ENCODE measurements at places on chromosomes 2 and 18.
A peak's percentile ranks its signal among the peaks of the same experiment; 100 is the strongest.

- peak; percentile 76 for DNase-seq
Observed at GRCh38 chr2:216013080-216013909, at the start of gene MREG. Gene MREG (minus strand): TSS chr2:216013551. CDS start chr2:216013327, 224 bp downstream.

DNA sequence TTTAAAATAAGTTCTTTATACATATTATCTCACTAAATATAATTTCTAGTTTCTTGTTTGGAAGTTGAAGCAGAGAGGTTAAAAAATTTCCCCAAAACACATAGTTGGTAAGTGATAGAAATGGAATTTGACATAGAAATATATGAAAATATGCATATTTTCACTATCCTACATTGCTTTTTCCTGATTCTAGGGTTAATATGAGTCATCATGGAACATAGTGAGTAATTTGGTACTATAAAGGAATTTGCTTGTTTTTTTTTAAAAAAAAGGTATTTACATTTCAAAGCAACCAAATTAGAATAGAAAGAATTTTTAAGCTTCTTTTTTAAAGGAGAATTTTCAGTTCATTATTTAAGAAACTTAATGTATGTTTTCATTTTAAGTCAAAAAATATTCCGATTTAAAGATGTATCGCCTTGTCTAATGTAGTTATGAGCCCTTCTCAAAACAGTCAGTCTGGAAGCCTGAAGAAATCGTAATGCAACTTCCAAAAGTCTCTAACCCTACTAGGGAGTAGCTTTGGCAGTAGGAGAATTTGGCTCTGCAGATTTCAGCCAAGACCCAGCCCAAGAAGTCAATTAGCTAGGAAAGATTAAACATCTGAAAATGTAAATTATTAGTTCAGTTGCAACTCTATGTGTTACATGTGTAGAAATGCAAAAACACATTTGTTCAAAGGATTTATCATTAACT lies 147.3 kb downstream of the RDH14 start:
- DNase-seq, result no peak

GRCh38 chr2:160199683-160200389 lies at the start of gene ITGB6:
Gene ITGB6 (minus strand): TSS chr2:160200272. CDS start chr2:160200063, 209 bp downstream.
- DNase-seq, result no peak

- DNase-seq, result no peak
Observed at GRCh38 chr2:148876595-148877402, 1.8 kb downstream of the KIF5C start.

DNA sequence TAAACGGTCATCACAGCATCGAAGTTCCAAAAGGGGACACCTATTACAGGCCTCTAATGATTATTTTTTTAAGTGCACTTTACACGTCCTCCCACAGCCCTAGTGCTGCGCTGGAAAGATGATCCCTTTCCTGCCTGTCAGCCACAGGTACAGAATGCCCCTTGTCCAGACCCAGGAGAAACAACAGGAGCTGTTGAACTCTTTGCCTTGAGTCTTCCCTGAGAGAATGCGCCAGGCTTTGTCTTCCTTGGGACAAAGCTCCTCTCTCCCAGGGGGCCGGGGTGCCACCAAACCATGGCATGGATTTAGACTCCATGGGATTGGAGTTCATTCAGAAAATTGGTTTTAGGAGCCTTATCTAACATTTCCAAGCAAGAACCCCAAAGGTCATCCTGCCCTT lies 319.0 kb upstream of the SOX11 start:
- DNase-seq, result no peak

- DNase-seq, result no peak
Observed at GRCh38 chr2:33038230-33038629, 91.5 kb downstream of the LTBP1 start.

- peak; percentile 77 for DNase-seq
Observed at GRCh38 chr2:1590596-1591460, 153.5 kb downstream of the PXDN start.

DNA sequence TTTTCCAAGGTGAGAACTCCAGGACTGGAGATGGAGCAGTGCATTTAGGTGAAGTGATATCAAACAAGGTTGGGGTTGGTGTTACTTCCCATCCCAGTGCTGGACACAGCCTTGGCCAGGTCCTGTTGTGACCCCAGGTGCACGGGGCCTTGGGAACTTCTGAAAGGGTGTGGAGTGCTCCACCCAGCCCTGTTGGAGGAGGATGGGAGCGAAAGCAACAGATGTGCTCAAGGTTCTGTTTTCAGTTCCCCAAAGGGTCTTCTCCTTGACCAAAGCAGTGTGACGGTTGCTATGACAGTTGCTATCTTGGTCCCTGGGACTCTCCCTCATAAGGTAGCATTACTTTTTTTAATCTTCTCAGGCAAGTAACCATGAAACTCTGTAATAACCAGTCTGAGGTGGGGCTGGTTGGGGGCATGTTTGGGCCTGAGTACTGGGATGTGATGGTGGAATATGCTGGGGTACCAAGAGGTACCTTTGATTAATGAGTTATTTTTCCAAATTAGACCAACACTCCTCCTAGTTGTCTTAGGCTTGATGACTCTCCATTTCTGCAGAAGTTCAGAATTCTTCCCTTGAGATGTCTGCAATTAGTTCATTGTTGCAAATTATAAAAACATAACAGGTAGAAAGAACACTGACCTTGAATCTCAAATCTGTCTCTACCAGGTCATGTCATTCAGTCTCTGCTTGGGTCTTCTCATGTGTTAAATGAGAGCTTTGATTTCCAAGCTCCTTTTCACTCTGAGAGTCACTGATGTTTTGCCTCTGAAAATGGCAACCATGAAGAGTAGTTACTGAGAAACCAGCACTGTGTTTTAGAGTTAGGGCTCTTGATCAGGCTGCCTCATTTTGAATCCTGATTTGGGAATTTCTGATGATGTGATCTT lies 154.5 kb downstream of the RPIA start:
- DNase-seq, result no peak

- DNase-seq, result peak; percentile 68
Observed at GRCh38 chr18:58186258-58186948, 142.4 kb downstream of the NEDD4L start.

- DNase-seq, result no peak
Observed at GRCh38 chr2:168175469-168175868, 71.9 kb downstream of the STK39 start.

- peak; percentile 25 for DNase-seq
Observed at GRCh38 chr2:231037202-231037730, at the start of gene C2orf72. Gene C2orf72 (plus strand): TSS chr2:231037523. CDS start chr2:231037566, 43 bp downstream.

DNA sequence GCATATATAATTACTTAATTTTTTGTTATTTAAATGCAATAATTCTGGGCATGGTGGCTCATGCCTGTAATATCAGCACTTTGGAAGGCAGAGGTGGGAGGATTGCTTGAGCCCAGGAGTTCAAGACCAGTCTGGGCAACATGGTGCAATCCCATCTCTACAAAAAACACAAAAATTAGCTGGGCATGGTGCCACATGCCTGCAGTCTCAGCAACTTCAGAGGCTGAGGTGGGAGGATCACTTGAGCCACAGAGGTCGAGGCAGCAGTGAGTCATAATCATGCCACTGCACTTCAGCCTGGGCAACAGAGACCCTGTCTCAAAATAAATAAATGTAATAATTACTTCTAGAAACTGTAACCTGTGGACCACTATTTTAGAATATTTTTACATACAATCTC lies 21.5 kb upstream of the TMEM87B start:
- DNase-seq, result peak; percentile 59

DNA sequence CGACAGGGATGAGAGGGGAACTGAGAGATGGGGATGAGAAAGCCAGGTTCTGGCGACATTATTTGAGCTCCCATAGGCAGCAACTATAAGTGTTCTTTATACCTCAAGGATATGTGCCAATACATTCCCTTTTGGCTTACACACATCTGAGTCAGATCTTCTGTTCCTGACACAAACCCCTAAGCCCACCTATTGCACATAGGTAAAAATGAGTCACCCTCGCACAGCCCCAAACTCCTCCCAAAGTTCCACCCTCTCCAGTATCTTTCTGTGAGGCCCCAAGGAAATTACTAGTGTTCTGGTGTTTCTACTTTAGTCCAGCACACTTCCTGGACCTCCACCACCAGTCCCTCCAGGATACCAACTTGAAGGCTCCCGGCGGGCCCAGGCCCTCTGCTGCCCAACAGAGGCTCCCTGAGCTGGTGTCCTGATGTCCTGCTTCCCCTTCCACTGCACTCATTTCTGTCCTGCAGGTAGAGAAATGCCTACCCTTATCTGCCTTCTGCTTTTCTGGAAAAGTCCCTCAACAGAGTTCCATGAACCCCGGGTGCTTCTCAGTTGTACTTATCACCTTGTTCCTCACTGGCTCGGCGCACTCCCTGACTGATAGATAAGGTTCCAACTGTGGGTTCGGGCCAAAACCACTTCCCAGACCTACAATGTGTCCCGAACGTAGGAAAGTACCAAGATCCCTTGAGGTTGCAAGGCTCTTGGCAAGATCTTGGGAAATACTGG lies 125.5 kb downstream of the EN1 start:
- no peak for DNase-seq

DNA sequence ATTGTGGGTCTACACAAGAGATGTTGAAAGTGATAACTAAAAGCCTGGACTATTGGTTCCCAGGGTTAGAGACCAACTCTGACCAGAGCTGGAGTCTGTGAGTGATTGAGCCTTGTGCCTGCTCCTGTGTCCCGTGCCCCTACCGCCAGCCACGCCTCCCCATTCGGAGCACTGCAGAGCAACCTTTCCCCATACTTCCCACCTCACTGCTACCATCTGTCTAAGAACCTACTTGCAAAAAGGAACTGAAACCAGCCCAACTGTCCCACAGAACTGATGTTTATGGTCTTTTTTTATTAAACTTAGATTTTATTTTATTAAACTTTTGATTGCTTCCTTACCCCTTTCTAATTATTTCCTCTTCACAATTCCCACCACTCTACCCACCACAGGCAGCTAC lies 300.3 kb upstream of the MGAT5 start:
- no peak for DNase-seq

- DNase-seq, result no peak
Observed at GRCh38 chr18:7307526-7307925, 76.6 kb downstream of the LRRC30 start.

DNA sequence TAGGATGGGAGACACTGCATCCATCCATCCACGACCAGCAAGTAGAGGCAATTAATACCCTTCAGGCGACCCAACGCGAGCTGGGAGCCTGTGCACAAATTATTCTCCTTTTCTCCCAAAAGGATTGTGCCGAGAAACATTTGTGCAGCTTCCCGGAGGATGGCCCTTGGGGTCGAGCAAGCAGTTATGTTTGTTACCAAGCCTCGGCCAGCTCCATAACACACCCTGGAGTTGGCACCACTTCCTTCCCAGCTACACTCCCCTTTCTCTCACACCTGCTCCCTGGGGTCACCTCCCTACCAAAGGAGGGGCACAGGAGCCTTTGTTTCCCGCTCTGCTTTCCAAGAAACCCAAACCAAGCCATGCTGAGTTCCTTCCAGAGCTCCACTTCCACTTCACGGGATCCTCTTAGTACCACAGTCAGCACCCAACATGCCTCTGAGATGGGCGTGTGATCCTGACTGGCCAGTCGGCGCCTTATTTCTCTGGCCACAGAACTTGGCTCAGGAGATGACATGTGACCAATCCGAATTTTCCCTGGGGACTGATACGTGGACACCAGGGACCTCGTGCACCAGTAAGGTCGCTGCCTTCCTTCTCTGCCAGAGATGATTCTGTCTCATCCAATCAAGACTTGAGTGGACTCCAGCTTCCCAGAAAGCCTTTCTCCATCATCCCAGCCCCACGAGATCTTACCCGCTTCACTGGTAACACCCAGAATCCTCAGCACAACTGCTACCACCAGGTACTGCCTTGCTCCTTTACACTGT lies 28.5 kb downstream of the GPR55 start:
- DNase-seq, result no peak

DNA sequence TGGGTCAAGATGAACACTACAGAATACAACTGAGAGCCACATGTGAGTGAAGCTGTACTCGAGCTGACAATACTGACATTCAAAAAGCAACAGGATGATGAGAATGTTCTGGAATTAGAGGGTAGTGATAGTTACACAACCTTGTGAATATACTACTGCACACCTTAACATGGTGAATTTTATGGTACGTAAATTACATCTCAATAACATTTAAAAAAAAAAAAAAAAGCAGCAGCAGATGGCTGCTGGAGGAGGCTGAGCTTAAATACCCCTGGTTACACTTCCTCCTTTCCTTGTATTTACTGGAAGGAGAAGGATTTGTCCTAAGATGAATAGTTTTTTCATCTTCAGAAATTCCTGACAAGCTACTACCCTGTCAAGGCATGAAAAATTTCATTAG lies 45.5 kb upstream of the CYP1B1 start:
- no peak for DNase-seq

GRCh38 chr18:64956465-64956864 lies 794.3 kb upstream of the CDH7 start:
- DNase-seq, result no peak

Data from MG63 (cell line).